ENCODE measurements at places on chromosomes 5 and 9.

- DNase-seq, result peak; percentile 63
Observed at GRCh38 chr5:39209924-39210323, 9.4 kb downstream of the FYB1 start.

DNA sequence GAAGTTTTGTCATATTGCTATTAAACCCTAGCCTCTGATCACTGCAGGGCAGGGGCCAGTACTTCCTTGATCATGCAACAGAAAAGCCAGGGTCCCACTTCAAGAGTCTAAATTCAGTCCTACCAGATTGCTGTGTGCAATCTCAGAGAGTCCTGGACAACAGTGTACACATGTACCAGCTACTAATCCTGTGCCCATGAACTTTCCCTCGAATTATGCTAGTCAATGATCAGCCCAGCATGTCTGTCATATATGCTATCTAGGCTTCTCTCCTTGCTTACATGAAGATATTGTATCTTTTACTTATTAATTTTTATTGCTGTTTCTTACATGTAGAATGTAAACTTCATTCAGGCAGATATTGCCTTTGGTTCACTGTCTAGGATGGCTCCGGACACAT is 367.0 kb downstream of the NTRK2 start:
- no peak for DNase-seq

DNA sequence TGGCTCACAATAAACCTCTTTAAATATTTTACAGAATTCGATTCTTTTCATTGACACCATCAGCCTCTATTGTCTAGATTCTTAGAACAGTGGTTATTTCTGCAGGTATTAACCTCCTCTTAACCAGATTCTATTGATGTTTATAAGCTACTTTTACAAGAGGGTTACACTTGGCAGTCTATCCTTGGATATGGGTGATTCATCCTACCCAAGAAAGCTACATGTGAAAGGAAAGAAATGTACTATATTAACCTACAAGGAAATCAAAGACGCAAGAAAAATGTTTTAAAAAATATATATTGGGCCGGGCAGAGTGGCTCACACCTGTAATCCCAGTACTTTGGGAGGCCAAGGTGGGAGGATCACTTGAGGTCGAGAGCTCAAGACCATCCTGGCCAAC is 16.7 kb downstream of the SLC25A25 start:
- no peak for DNase-seq

DNA sequence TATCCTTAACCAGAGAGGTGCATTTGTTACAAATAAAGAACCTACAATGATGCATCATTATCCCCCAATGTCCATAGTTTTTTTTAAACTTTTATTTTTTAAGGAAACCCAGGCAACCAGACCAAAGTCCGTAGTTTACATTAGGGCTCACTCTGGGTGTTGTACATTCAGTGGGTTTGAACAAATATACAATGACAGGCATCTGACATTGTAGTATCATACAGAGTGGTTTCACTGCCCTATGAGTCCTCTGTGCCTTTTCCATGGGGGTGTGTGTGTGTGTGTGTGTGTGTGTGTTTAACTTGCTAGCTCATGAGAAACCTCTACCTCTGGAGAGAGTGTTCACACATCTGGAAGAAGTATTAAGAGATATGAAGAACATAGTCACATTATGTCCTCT is 141.5 kb downstream of the KDM4C start:
- DNase-seq, result no peak

- DNase-seq, result no peak
Observed at GRCh38 chr9:123649909-123650308, 280.0 kb downstream of the DENND1A start.

DNA sequence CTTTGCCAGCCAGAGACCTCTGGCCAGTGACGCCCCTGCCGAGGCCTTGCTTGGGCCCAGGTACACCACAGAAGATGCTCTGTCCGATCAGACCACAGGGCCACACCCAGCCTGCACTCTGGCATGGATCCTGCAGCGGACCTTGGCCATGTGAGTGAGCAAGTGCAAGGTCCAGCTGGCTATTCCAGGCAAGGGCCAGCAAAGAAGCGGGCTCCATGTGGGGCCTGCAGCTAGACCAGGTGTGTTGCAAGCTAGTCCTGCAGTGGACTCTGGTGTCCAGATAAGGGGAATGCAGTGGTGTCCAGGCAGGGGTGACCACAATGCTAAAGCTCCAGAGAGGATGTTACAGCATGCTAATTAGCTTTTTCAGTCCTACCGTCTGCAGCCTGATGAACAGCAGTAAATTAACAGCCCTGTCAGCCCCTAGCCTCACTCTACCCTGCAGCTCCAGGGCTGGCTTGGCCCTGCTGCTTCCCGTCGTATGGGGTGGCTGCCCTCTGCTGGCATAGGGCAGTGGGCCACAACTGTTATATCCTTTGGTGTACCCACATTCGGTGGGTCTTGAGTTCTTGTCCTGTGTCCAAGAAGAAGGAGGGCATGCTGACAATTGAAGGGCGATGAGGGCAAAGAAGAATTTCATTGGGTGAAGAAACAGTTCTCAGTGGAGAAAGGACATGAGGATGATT is 284.5 kb upstream of the POU5F2 start:
- no peak for DNase-seq

- DNase-seq, result no peak
Observed at GRCh38 chr9:121876658-121877271, 216.3 kb downstream of the TTLL11 start.
